ENCODE measurements at places on chromosomes 6 and 20. TPM values are rescaled to one million over a fixed set of nuclear protein-coding genes. Genes with fewer than 3 reads are reported as not detected.

SAMD5 gene
- 1.9 TPM for total RNA-seq

KCNK16 gene
- not detected for total RNA-seq

ANKRD6 gene
- total RNA-seq, result 14.6 TPM

GNAS-AS1 gene
- total RNA-seq, result not detected

ID4 gene
- total RNA-seq, result 97.0 TPM

MCUR1 gene
- total RNA-seq, result 14.3 TPM

TBX18 gene
- 45.5 TPM for total RNA-seq

SEL1L2 gene
- total RNA-seq, result 6.0 TPM

ERMARD gene
- total RNA-seq, result 19.6 TPM

PRRT1 gene
- 3.6 TPM for total RNA-seq

MED23 gene
- total RNA-seq, result 19.0 TPM

CALHM4 gene
- not detected for total RNA-seq

TPD52L1 gene
- 51.7 TPM for total RNA-seq

PGC gene
- not detected for total RNA-seq

ELOVL2 gene
- 0.23 TPM for total RNA-seq

PDSS2 gene
- total RNA-seq, result 10.1 TPM

PRPH2 gene
- 1.00 TPM for total RNA-seq

GPX5 gene
- not detected for total RNA-seq

FERMT1 gene
- 1.4 TPM for total RNA-seq
